Tibial artery (tissue), 4 donors: ENCODE measurements at places on chromosomes 11 and 22.

- no peaks in the 10 kb centered on the region for H3K36me3 ChIP-seq
- no peak overlapping the region for H3K4me3 ChIP-seq
- H3K4me1 ChIP-seq, result no peaks in the 10 kb centered on the region
- H3K27me3 ChIP-seq, result no peaks in the 10 kb centered on the region
- H3K27ac ChIP-seq, result no peak overlapping the region
- no peak for DNase-seq
These were observed 22.6 kb upstream of the OLFML1 start for GRCh38 chr11:7462706-7463105.

GRCh38 chr22:37295213-37295886 is 13.0 kb downstream of the CYTH4 start:
- no peak for DNase-seq
- H3K4me1 ChIP-seq, result no peaks in the 10 kb centered on the region
- H3K27me3 ChIP-seq, result no peaks in the 10 kb centered on the region
- no peak overlapping the region for H3K27ac ChIP-seq

GRCh38 chr22:47100646-47101200 is 338.3 kb downstream of the TBC1D22A start:
- DNase-seq, result no peak
- H3K27ac ChIP-seq, result no peak overlapping the region
- H3K36me3 ChIP-seq, result no peaks in the 10 kb centered on the region
- no peak overlapping the region for H3K4me3 ChIP-seq
- no peaks in the 10 kb centered on the region for H3K4me1 ChIP-seq
- H3K27me3 ChIP-seq, result no peaks in the 10 kb centered on the region

DNA sequence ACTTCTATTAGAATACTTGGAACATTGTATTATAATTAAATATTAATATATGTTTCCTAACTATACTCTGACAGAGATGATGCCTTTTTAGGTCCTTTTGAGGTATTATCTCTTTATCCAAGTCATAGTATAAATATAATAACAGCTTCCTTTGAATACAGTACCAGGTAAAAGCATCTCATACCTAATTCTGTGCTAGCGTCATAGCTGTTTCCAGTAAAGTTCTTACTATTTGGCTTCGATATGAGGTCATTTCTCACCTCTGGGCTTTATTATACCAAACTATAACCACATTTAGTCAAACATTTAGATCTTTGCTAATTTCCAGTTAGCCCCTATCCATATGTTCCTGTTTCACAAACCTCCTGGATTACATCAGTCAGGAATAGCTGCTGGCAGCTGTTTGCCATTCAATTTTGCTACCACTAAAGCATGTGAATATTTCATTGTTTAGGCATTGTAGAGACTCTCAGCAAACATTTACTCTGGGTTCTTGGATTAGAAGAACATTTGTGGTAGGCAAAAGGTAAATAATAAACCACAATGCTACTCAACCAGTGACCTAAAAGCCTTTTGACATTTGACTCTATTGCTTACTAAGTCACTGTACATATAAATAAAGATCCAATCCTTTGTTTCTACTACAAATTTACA is 255.1 kb downstream of the TTC28 start:
- no peak overlapping the region for H3K4me3 ChIP-seq
- no peak for DNase-seq

DNA sequence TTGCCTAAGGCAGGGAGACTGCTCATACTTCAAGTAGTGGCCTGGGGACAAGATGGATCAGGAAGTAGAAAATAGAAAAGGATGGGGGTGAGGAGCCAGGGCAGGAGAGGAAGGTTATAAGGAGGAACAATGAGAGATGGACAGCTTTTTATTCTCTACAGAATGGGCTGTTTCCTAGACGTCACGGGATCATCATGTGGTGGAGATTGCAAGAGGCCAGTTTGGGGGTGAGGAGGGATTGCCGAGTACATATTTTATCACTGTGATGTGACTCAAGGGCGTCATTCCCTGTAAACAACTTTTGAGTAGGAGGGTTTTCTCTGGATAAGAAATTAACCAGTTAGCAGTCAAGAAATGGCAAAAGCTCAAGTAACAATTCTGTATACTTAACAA is 406.3 kb downstream of the ETS1 start:
- H3K4me3 ChIP-seq, result no peak overlapping the region
- no peak for DNase-seq
- H3K4me1 ChIP-seq, result no peaks in the 10 kb centered on the region

- H3K4me1 ChIP-seq, result peaks cover 27% of the 10 kb centered on the region
- peak overlapping the region; percentile 82 for H3K4me3 ChIP-seq
- H3K36me3 ChIP-seq, result peaks cover 38% of the 10 kb centered on the region
- H3K27ac ChIP-seq, result peak overlapping the region; percentile 97
- no peaks in the 10 kb centered on the region for H3K27me3 ChIP-seq
These were observed 1.9 kb downstream of the SERPING1 start for GRCh38 chr11:57599381-57599780.

- H3K4me1 ChIP-seq, result no peaks in the 10 kb centered on the region
- H3K36me3 ChIP-seq, result no peaks in the 10 kb centered on the region
- no peak overlapping the region for H3K4me3 ChIP-seq
These were observed 85.2 kb upstream of the GRAMD1B start for GRCh38 chr11:123344790-123345357.

GRCh38 chr11:57979532-57980079 is 44.1 kb upstream of the OR9Q1 start:
- H3K36me3 ChIP-seq, result no peaks in the 10 kb centered on the region
- H3K27me3 ChIP-seq, result no peaks in the 10 kb centered on the region
- no peak overlapping the region for H3K27ac ChIP-seq
- H3K4me1 ChIP-seq, result peaks cover 15% of the 10 kb centered on the region

DNA sequence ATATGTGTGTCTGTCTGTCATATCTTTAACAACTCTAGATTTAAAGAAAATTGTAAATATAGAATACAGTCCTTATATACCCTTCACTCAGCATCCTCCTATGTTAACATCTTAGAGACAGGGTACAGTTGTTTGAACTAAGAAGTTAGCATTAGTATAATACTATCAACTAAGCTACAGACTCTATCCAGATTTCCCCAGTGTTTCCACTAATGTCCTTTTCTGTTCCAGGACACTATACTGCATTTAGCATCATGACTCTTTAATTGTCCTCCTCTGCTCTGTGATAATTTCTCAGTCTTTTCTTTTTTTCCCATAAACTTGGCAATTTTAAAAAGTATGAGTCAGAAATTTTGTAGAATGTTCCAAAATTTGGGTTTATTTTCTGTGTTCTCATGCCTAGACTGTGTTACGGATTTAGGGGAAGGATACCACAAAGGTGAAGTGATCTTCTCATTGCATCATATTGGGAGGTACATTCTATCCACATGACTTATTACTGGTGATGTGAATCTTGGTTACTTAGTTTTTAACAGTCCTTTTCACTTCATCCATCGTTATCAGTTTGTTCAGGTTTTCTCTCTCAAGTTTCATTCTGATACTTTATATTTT is 168.4 kb downstream of the SBF2 start:
- no peaks in the 10 kb centered on the region for H3K27me3 ChIP-seq
- H3K4me3 ChIP-seq, result no peak overlapping the region
- H3K36me3 ChIP-seq, result no peaks in the 10 kb centered on the region

DNA sequence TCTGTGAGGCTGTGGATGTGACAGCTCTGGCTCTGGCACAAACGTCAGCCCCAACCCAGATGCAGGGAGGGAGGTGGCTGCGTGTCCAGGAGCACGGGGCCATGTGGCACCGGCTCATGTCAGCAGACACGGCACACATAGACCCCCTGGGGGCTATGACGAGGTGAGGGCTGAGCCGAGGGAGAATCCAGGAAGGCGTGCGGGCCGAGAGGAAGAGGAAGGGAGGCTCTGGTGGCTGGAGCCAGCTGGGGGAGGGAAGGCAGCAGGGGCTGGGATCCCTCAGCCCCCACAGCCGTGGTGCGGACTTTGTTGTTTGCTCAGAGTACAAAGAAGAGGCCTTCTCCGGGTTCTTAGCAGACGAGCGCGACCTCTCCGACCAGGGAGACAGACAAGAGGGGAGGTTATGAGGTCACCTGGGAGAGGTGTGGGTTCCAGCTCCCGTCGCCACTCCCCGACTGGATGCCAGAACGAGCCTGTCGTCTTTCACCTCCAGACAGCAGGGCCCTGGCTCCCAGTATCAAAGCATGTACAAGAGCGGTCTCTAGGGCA is 46.1 kb downstream of the CDKN1C start:
- H3K36me3 ChIP-seq, result no peaks in the 10 kb centered on the region
- no peak overlapping the region for H3K27ac ChIP-seq
- H3K4me1 ChIP-seq, result peaks cover 10% of the 10 kb centered on the region
- no peak for DNase-seq
- no peak overlapping the region for H3K4me3 ChIP-seq
